ENCODE measurements at places on chromosomes 12 and 14.

DNA sequence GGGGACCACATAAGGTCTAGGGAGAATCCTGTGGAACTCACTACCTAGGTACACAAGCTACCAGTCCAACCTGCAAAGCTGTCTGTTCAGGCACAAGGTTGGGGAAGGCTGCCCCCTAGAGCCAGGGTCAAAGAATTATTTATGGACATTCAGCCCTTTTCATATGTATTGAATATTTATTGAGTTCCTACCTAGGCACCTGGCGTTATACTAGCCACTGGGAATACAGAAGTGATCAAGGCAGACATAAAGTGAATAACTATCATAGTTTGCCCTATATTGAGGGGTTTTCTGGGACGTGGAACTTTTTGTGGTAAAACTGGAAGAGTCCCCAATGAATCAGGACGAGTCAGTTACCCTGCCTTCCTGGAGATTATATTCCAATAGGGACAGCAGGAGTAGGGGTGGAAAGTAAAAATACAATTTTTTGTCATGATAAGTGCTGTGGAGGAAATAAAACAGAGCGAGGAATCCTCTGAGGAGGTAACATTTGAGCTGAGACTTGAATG lies 5.8 kb upstream of the SLC48A1 start:
- no peak for DNase-seq

GRCh38 chr14:95471016-95471415 lies 45.4 kb downstream of the SYNE3 start:
- peak; percentile 65 for DNase-seq

DNA sequence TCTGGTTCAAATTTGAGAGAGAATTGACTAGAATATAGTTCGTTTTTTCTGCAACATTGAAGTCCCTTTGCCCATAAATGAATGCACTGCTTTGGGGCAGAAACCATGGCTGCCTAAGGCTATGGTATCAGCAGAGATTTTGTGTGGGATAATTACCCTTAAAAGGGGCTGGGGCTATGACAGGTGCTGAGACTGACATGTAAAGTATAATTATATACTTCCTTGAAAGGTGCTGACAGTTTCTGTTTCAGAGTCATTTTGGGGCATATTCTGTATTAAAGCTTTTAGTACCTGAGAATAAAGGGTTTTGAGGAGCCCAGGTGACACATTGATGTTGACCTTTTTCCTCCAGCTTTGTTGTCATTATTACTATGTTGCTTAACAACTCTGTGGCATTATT lies 150.3 kb upstream of the PTPRQ start:
- no peak for DNase-seq

DNA sequence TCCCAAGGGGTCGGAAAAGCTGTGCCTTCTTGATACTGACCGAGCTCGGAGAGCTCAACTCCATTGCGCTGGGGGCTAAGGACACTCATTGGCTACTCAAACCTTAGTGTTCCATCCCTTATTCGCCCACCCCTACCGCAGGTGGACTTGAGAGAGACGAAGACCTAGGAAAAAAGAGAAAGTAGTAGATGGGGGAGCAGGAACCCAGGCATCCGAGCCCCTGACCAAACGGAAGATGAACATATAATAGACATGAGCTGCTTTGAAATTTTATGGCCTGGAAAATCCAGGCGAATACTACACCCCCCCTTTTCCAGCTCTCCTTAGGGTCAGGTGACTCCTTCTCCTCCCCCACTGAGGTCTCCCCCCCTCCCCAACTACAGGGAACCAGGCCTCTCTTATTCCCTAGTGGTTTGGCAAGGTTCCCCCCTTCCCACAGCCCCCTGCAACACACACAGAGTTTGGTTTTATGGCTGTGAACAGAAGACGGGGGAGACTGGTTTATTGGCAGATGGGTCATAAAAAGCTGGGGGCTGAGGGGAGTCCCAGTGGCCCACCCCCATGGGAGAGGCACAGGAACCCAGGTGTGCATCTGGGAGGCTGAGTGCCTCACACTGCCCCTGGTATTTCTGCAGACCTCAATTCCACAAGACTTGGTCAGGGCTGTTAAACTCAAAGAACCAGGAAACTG lies 1.6 kb downstream of the GDF11 start:
- no peak for DNase-seq

DNA sequence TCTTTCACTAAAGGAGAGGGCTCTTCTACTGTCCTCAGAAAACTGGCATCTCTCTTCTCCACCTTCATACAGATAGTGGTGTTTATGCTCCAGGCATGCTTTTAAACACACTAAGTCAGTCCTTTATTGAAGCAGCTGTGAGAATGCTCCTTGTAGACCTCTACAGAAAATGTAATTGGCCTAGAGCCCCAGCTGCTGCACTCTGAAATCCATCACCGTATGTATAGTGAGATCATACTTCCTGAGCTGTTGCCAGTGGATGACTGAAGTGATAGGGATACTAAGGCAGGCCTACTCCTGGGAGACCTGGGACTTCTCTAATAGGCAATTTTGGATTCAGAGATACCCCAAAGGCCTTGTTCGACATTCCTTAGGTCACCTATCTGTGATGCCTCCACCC lies 535.4 kb downstream of the RPS29 start:
- peak; percentile 82 for DNase-seq

DNA sequence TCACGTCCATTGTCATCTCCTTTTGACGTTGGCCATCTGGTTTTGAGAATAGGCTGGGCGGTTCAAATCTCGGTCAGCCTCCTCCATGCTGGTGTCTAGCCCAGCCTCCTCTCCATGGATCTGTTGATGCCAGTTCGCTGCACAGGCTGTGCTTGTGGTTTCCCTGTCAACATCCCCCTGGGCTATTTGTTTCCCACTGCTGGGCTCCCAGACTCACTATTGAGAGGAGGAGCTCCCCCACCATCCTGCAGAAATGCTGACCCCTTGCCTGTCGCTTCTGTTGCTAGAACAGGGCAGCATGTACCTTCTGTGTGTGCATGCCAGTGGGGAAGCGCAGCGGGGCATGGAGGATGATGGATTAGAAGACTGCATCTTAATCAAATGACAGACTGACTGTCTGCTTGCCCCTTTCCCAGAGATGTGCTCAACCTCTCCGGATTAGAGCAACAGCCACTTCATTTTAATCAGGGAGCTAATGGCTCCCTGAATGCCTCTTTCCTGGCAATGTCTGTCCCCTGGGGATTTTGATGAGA lies 170.5 kb downstream of the TSPAN9 start:
- DNase-seq: no peak

- DNase-seq: peak; percentile 34
These were observed 411 bp downstream of the BTBD7 start for GRCh38 chr14:93332397-93332852.

GRCh38 chr12:113214895-113215400 lies 6.3 kb upstream of the TPCN1 start:
- DNase-seq: peak; percentile 64

GRCh38 chr12:51013441-51013840 lies 12.7 kb downstream of the SLC11A2 start:
- DNase-seq: no peak

- DNase-seq: no peak
These were observed 1.4 kb downstream of the ARL6IP4 start for GRCh38 chr12:122981587-122982476.

- no peak for DNase-seq
These were observed 9.1 kb downstream of the KIF26A start for GRCh38 chr14:104147346-104148125.

GRCh38 chr14:88421286-88421685 lies 35.8 kb downstream of the SPATA7 start:
- DNase-seq: no peak

GRCh38 chr12:128474916-128475315 lies 207.9 kb downstream of the TMEM132C start:
- no peak for DNase-seq

- no peak for DNase-seq
These were observed 5.7 kb upstream of the ZNF385A start for GRCh38 chr12:54390176-54390667.

DNA sequence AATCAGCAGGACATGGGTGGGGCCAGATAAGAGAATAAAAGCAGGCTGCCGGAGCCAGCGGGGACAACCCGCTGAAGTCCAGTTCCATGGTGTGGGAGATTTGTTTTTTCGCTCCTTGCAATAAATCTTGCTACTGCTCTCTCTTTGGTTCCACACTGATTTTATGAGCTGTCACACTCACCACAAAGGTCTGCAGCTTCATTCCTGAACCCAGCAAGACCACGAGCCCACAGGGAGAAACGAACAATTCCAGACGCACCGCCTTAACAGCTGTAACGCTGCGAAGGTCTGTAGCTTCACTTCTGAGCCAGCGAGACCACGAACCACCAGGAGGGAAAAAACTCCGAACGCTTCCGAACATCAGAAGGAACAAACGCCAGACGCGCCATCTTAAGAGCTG lies 2.8 kb upstream of the CNIH1 start:
- peak; percentile 18 for DNase-seq

DNA sequence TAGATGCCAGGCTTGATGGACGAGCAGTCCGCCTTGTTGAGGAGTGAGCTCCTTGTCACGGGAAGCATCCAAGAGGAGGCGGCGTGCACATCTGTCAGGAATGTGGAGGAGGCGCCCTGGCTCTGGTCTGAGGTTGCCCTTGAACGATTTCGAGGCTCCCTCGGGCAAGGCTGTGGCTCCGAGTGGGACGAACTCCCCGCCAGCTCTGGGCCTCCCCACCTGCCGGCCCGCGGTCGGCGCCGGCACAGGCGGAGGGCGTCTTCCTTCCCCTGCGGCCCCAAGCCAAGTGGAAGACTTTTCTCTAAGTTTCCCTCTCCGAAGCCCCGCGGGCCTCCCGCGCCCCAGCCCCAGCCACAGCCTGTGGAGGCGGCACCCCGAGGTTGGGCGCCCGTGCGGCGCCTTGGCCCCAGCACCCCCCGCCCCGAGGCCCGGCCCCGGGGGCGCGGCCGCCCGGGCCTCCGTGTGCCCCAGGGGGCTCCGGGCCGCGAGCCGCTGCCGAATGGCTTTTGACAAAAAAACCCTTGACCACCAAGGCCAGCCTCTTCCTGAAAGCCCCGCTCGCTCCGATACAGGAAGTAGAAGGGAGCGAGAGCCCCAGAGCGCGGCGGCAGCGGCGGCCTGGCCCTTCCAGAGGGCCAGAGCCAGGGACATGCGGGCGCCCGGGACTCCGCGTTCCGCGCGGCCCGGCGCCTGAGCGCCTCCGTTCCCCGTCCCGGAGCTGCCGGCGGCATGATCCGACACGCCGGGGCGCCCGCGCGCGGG lies at the start of gene RIN3:
Gene RIN3 (plus strand): TSS at position 578 of the 762 bp plus-strand sequence. CDS start 152 bp downstream, at position 730.
- peak; percentile 69 for DNase-seq

- no peak for DNase-seq
These were observed 14.4 kb downstream of the RASSF9 start for GRCh38 chr12:85821759-85822158.

DNA sequence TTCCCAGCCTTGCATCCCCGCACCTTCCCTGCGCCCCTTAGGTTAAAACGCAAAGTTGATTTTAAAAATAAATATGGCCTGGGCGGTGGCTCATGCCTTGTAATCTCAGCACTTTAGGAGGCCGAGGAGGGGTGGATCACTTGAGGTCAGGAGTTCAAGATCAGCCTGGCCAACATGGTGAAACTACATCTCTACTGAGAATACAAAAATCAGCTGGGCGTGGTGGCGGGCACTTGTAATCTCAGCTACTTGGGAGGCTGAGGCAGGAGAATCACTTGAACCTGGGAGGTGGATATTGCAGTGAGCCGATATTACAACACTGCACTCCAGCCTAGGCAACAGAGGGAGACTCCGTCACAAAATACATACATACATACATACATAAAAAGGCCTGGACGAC lies 96.0 kb downstream of the GCH1 start:
- DNase-seq: no peak

DNA sequence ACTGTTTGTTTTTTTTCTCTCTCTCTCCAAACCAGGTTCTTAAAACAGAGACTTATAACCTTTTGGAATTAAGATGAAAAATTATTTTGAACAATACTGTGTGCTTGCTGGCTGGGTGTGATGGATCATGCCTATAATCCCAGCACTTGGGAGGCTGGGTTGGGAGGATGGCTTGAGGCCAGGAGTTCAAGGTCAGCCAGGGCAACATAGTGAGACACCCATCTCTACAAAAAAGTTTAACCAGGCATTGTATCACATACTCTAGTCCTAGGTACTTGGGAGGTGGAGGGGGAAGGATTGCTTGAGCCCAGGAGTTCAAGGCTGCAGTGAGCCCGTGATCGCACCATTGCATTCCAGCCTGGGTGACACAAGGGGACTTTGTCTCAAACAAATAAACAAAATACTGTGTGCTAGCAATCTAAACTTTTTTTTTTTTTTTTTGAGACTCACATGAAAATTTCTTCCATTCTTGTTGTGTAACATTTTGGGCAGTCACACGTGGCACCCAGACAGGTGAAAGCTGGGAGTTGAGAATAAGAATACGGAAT lies 379.6 kb downstream of the ETNK1 start:
- no peak for DNase-seq

- DNase-seq: no peak
These were observed 46.3 kb upstream of the PCED1B start for GRCh38 chr12:47033081-47033480.

GRCh38 chr12:50021031-50021430 lies 4.3 kb downstream of the RACGAP1 start:
- no peak for DNase-seq

DNA sequence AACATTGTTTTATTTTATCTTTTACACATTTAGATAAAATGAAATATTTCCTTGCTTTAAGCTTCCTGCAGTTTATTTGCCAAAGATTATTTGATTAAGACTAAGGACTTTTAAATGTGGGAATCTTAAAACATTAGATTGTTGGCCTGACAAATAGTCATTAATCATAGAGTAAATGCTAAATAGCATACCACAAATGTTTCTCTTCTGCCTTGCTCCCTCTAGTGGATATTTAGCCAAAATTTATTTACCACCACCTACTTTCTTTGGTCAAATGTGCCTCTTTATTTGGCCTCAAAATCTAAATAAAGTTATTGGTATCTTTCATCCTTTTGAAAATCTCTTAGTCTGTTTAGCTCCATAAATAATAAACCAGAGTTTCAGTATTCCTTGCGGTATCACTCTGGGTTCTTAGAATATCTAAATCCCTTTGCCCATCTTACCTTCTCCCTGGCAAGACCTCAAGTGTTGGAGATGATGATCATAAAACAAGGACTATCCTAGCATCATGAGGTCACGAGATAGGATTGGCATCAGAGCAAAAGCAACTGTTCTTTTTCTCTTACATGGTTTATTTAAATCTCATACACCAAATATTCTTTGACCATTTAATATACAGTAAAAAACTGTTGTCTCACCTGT lies 150.6 kb upstream of the AEBP2 start:
- peak; percentile 50 for DNase-seq

GRCh38 chr14:80955416-80955941 lies at the start of gene TSHR:
Gene TSHR, plus strand, starts transcription at chr14:80955621. Its CDS starts 60 bp downstream, at chr14:80955681.
- no peak for DNase-seq

DNA sequence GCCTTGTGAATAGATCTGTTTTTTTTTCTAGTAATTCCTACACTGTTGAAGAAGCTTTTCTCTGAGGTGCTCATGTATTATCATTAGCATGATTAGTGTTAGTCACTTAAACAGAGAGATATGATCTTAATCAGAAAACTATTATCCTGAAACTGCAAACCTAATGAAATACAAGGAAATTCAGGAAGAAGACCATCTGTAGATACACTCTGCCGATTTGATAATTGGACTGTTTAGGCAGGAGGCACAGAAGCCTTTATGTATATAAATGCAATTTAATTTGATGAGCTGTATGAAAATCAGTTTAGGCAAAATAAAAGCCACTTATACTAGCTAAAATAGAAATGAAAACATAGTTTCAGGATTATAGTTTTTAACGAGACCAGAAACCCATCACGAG lies 23.3 kb downstream of the PDZRN4 start:
- no peak for DNase-seq

Data from muscle of back (tissue), 13 donors.